ENCODE measurements at places on chromosomes 5 and 9.

- peak; percentile 81 for DNase-seq
Observed at GRCh38 chr5:74326571-74327338, 313.8 kb downstream of the ENC1 start.

- DNase-seq, result no peak
Observed at GRCh38 chr5:77995793-77996409, 219.8 kb upstream of the TBCA start.

DNA sequence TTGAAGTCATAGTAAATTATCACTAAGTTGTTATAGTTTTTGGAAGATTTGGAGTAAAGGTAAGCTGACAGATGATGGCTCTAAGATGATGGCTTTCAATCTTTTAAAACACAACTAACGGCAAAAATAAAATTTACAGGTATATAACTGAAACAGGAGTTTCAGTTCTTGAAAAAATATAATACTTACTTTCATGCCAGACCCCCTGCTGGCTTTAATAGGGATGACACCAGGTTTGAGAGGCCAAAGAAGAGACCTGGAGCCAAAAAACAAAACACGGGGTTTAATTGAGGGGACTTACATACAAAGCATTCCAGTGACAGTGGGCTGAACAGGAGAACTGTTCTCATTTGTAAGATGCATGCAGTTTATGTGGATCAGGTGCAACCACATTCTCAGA lies 301.7 kb upstream of the PCSK5 start:
- DNase-seq, result no peak

DNA sequence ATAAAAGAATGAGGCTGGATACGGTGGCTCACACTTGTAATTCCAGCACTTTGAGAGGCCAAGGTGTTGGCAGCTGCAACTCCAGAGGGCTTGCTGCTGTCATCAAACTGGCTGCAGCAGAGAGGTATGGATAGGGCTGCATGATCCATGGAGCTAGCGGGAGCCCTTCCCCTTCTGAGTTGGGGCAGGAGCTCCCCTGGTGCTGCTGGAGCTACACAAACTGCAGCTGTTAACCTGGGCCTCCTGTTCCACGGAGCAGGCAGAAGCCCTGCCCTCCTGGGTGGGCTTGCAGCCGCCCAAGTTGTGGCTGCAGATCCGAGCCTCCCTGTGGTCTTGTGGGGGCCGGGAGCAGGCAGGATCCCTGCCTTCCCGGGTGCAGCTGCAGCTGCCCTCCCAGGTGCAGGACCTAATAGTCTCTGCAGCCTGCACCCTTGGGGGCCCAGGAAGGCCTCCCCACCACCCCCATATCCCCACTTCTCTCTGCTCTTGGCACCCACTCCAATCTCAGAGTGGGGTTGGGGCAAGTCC lies 15.8 kb downstream of the CDC25C start:
- DNase-seq, result no peak

DNA sequence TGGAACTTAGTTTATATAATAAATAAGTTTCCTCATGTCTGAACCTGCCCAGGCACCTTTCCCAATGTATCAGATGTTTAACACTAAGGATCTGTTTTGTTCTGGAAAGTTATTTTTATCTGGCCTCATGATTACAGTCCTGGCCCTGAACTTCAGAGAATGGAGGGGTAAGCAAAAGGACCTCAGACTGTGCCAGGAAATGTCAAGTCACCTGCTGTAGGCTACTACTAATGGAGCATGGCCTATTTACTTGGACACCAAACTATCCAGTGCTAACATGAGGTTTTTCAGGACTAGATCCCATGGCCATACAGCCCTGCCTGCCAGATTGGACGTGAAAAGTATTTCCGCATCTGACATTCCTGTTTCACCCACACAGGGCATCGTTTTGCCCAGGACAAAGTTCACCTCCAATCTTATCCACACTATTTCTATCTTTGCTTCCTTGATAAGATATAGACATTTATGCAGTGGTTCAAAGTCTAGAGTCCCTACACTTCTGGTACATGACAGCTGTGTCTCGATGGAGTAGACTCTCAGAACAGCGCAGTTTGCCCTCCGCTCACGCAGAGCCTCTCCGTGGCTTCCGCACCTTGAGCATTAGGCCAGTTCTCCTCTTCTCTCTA lies at the start of gene BTNL8:
Gene BTNL8 (plus strand): TSS at position 539 of the 626 bp plus-strand sequence. CDS start 152 bp downstream, outside the sequence.
- no peak for DNase-seq

- DNase-seq, result peak; percentile 26
Observed at GRCh38 chr5:168916266-168916665, 337.1 kb upstream of the PANK3 start.
